Urinary bladder (tissue), 4 donors: ENCODE measurements at places on chromosomes 2 and 18. TPM values are rescaled to one million over a fixed set of nuclear protein-coding genes. Genes with fewer than 3 reads are reported as not detected.
A peak's percentile ranks its signal among the peaks of the same experiment; 100 is the strongest.

- no peak for DNase-seq
Observed at GRCh38 chr2:180828756-180829155, 151.6 kb upstream of the UBE2E3 start.

DNA sequence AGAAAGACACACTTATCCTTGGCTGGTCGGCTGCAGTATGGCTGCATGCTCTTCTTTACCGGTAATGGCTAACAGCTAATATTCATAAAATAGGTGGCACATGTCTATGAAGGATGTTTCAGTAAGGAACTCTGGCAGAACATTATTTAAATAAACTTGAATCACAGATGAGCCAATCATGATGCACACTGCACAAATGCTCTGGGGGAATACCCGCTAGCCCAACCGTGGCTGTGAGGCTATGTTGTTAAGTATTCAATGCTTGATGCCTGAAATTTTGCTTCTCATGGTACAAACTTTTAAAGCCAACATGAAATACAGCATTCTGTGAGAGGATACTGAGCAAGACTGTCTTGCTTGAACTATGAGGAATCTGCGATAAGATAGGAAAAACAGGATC lies 505.8 kb downstream of the ZEB2 start:
- DNase-seq, result no peak

The NPAS2 gene
- polyA plus RNA-seq, result 35.0 TPM

- peak; percentile 15 for DNase-seq
Observed at GRCh38 chr2:28545590-28546200, 49.8 kb downstream of the PLB1 start.

DNA sequence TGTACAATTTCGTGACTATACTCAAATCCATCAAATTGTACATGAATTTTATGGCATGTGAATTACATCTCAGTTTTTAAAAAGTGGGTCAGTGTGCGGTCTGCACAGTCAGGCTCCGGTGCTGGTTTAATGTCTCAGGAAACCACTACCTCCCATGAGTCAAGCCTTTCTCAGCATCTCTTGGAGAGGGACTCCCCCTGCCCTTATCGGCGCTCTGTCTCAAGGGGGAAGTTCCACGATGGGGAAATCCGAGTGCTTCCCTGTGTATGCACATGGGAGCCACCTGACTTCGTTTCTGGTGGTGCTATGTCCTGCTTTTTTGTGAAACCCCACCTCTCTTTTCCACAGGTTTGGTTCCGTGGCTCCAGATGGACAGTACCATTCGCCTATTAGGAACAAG lies 72.5 kb downstream of the ACOXL start:
- DNase-seq, result no peak

DNA sequence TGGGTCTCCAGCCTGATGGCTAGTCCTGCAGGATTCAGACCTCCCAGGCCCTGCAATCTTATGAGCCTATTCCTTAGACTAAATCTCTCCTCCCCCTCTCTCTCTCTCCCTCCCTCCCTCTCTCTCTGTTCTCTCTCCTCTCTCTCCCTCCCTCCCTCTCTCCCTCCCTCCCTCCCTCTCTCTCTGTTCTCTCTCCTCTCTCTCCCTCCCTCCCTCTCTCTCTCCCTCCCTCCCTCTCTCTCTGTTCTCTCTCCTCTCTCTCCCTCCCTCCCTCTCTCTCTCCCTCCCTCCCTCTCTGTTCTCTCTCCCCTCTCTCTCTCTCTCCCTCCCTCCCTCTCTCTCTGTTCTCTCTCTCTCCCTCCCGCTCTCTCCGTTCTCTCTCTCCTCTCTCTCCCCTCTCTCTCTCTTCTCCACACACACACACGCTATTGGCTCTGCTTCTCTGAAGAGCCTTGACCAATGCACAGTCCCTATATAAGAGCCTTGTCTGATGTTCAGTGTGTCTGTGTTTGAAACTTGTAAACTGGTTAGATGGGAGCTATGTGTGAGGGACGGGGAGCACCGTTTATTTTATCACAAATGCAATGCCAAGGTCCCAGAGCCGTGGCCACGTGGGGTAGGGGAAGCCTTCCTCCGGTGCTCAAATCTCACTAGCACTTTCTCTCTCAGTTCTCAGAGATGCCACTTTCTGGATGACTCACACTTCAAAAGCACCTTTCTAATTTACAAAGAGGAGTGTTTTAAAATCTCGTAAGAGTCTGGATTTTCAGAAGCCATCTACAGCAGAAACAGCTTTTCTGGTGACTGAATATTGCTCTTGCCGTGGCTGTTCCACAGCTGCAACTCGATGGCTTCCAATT lies 9.4 kb upstream of the PRLH start:
- no peak for DNase-seq

- DNase-seq, result no peak
Observed at GRCh38 chr18:36628435-36629137, 200.2 kb downstream of the TPGS2 start.

DNA sequence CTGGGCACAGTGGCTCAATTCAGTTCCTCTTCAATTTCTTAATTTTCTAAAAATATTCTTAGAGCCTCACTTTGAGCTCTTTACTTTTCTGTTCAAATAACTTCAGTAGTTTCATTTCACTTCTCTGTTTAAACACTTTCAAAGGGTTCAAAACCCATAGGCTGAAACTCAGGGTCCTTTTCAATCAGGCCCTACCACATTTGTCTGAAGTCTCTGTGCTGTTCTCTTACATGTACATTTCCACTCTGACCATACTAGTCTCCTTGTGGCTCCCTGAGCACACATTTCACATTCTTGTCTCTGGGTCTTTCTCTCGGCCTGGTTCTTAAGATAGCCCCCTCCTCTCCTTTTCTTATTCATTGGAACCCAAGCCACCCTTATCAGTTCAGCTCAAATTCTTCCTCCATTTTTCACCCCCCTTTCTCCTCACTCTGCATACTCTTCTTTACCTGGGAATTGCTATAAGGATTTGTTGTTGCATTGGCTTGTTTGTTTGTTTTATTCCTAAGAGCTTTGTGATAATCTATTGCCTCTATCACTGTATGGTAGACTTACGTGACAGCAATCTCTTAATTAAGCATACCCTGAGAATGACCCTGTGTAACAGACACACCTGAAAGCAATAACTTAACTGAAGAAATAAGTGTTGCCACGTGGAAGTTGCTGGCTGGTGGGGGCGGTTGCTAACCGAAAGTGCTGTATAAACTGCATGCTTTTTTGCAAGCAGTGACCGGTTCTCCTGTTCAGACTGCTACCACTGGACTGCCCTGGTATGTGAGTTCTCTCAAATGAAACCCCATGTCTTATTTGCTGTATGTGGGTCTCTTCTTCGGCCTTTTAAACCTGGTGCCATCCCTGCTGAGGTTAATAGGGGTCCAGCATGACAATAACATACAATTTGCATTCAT lies 27.7 kb upstream of the ACADL start:
- DNase-seq, result no peak

The SCYGR2 gene
- not detected for polyA plus RNA-seq

DNA sequence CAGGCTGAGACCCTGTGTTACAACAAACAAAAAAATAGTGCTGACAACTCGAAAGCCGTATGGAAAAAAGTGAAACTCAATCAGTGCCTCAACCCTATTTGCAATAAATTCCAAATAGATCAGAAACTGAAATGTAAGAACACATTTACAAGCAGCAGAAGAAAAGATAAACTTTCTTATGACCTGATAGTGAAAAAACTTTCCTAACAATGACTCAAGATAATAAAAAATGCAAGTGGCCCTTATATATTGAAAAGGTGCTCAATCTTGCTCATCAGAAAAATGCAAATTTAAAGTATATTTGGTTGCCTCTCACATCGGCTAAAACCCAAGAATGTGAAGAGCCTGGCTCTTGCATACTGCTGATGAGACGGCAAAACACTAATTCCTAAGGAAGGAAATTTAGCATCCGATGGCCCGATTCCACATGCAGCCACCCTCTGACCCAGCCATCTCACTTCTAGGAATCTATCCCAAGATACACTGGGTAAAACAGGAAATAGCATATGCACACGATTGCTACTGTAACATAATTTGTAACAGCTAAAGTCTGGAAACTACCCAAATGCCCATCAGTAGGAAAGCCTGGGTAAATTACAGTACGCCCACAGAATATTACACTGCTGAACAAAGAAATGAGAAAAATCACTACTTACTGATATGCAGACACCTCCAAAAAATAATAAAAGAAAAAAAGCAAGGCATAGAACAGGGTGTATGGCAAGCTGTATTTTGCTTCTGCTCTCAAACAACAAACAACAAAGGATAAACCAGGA lies 56.8 kb downstream of the HDLBP start:
- no peak for DNase-seq

The KCNIP3 gene
- polyA plus RNA-seq, result 16.8 TPM

DNA sequence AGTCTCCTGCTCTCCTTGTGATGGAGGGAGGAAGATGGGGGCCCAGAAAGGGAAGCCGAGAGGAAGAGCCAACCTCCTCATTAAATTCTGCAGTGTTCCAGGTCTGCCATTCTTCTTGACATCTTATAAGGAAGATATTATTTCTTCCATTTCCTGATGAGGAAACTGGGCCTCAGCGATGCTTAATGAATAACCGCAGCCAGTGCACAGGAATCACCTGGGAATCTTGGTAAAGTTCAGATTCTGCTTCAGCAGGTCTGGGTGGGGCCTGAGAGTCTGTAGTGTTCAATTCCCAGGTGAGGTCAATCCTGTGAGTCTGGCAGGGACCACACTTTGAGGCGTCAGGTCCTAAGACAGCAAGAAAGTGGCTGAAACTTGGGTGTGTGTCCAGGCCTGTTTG lies 17.3 kb downstream of the PCARE start:
- no peak for DNase-seq

GRCh38 chr2:166891727-166892126 lies 3.4 kb downstream of the XIRP2 start:
- DNase-seq, result no peak

- DNase-seq, result no peak
Observed at GRCh38 chr2:85131116-85131515, 2.1 kb upstream of the TCF7L1 start.

DNA sequence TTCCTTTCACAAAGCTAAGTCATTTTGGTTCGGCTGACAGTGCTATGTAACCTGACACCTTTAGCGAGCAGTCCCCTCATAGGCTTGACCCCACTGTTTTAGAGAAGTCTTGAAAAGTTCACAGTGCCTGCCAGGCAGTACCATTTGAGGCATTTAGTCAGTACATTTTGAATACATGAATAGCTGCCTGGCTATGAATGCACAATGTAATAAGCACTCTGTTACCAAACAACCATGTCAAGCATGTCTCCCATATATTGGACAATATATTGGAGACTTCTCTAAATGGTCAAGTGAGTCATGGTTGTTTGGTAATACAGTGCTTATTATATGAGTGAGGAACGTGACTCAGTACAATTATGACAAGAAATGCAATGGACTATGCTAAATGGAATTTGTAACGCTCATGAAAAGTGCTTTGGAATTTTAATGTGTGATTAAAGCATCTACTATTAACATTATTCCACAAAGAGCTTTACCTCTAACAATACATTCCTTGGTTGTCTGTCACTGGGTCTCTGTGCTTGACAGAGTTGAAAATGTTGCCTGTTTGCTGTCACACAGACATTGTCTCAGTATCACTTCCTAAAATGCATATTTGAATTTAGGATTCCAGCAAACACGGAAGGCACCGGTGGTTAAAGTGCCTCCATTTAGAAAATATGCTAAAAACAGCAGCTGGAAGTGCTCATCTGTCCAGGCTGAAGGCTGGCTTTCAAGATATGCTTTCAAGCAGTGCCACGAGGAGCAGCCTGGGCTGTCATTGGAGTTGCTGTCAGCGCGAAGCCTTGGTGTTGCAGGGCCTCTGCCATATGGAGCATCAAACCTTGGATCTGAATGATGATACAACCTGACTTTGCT lies 458.6 kb downstream of the FBXO15 start:
- DNase-seq, result no peak

DNA sequence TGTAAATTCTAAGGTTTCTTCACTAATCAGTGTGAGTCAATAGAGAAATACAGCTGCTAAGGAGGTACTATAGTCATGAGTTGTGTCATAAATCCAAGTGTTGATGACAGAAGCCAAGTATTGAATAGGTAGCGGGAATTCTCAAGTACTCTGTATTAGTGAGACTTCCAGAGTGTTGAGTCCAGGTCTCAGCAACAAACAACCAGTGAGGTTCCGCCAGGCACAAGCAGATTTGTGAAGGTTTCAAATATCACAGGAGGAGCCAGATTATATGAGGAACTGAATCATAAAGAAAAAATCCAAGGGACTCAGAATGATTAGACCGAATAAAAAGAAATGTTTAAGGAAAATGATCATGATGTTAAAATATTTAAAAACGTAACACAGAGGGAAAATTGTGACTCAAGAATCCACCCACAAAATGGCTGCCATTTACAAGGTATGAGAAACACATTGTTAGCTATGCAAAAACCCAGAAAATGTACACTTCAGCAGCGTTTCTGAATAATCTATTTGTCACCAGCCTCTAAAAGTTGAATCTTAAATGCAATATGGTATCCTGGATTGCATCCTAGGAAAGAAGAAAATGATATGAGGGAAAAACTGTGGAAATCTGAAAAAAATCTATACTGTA lies 27.3 kb upstream of the EVA1A start:
- DNase-seq, result no peak

The CMPK2 gene
- 3.6 TPM for polyA plus RNA-seq

- no peak for DNase-seq
Observed at GRCh38 chr2:198054299-198054698, 249.9 kb downstream of the PLCL1 start.

GRCh38 chr18:21853775-21854552 lies 113.4 kb downstream of the MIB1 start:
- DNase-seq, result no peak

GRCh38 chr2:233973786-233974185 lies 56.6 kb downstream of the TRPM8 start:
- DNase-seq, result no peak

The DSC2 gene
- 1.6 TPM for polyA plus RNA-seq

The SERPINB4 gene
- polyA plus RNA-seq, result not detected
